Adrenal gland (tissue), 19 donors: ENCODE measurements at places on chromosomes 7 and 10. TPM values are rescaled to one million over a fixed set of nuclear protein-coding genes. Genes with fewer than 3 reads are reported as not detected.
A peak's percentile ranks its signal among the peaks of the same experiment; 100 is the strongest.

Gene GSTK1
- 194 TPM for total RNA-seq

GRCh38 chr10:44926751-44927351 is 15.7 kb downstream of the TMEM72 start:
- H3K27me3 ChIP-seq = no peaks in the 10 kb centered on the region
- no peak for DNase-seq
- H3K4me1 ChIP-seq = peaks cover 5% of the 10 kb centered on the region
- no peak overlapping the region for H3K27ac ChIP-seq

Gene SORCS3
- 0.22 TPM for total RNA-seq

- H3K27me3 ChIP-seq = no peaks in the 10 kb centered on the region
- no peak overlapping the region for H3K4me3 ChIP-seq
- no peak for DNase-seq
- no peaks in the 10 kb centered on the region for H3K36me3 ChIP-seq
- no peaks in the 10 kb centered on the region for H3K4me1 ChIP-seq
- no peak overlapping the region for H3K27ac ChIP-seq
Observed at GRCh38 chr10:44233561-44234482, 151.1 kb downstream of the CXCL12 start.

DNA sequence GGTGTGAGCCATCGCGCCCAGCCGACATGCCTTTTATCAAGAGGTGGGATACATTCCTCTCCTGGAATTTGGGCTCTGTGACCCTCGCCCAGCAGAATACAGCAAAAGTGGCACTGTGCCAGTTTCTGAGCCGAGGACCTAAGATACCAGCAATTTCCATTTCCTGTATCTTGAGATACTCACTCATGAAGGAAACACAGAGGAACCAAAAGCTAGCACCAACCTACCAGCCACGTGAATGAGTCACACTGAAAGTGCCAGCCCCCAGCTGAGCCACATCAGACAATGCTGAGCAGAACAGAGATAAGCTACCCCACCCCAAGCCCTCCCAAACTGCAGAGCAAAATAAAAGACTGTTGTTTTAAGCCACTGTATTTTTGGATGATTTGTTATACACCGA is 56.3 kb downstream of the CACUL1 start:
- no peak overlapping the region for H3K4me3 ChIP-seq
- no peak overlapping the region for H3K27ac ChIP-seq
- DNase-seq = peak; percentile 37
- no peaks in the 10 kb centered on the region for H3K27me3 ChIP-seq

- H3K4me3 ChIP-seq = no peak overlapping the region
- H3K27ac ChIP-seq = no peak overlapping the region
- no peaks in the 10 kb centered on the region for H3K36me3 ChIP-seq
- no peak for DNase-seq
- no peaks in the 10 kb centered on the region for H3K4me1 ChIP-seq
Observed at GRCh38 chr10:89118091-89118490, 89.0 kb downstream of the CH25H start.

- H3K4me3 ChIP-seq = no peak overlapping the region
- no peaks in the 10 kb centered on the region for H3K4me1 ChIP-seq
- DNase-seq = no peak
Observed at GRCh38 chr7:156993925-156994235, 16.6 kb downstream of the MNX1 start.
